ENCODE measurements at places on chromosomes 1 and 21.

- DNase-seq, result no peak
Observed at GRCh38 chr1:29960156-29960755, 723.9 kb downstream of the PTPRU start.

- DNase-seq, result no peak
Observed at GRCh38 chr1:30752651-30752908, 5.0 kb downstream of the LAPTM5 start.

DNA sequence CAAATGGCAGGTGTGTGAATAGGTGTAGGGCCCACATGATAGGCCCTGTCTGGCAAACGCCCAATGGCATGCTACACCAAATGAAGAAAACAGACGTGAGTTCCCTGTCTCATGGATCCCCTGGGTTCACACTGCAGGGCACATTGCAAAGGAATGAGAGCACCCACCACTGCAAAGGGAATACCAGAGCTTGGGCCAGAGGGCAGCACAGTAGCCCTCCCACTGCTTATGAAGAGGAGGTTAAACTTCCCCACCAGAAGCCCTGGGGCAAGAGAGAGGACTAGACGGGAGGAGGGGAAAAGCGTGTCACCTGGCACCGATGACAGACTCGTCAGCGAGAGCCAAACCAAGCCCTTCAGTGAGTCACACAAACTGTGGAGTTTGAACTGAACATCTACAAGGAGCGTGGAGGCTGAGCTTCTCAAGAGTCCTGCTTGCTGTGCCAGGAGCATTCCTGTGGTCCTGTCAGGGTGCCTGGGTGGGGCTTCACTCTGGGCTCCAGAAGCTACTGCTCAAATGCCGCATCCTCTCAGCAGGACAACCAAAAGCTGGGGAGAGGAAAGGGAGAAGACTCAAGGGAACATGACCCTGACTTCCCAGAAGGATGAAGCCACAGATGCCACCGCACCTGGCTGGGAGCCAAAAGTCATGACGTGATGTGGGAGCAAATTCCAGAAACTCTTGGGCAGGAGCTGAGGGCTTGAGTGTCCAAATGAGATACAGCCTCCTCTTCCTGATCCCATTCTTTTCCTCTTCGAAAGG, 61.1 kb downstream of the TOMM20 start:
- no peak for DNase-seq

- DNase-seq, result no peak
Observed at GRCh38 chr1:179883040-179883744, 1.1 kb downstream of the TOR1AIP1 start.

GRCh38 chr1:243970077-243970476, 81.0 kb upstream of the ZBTB18 start:
- no peak for DNase-seq

- DNase-seq, result no peak
Observed at GRCh38 chr1:233277637-233278606, 17.6 kb downstream of the PCNX2 start.

GRCh38 chr1:58949551-58950220, 165.8 kb upstream of the JUN start:
- DNase-seq, result no peak

DNA sequence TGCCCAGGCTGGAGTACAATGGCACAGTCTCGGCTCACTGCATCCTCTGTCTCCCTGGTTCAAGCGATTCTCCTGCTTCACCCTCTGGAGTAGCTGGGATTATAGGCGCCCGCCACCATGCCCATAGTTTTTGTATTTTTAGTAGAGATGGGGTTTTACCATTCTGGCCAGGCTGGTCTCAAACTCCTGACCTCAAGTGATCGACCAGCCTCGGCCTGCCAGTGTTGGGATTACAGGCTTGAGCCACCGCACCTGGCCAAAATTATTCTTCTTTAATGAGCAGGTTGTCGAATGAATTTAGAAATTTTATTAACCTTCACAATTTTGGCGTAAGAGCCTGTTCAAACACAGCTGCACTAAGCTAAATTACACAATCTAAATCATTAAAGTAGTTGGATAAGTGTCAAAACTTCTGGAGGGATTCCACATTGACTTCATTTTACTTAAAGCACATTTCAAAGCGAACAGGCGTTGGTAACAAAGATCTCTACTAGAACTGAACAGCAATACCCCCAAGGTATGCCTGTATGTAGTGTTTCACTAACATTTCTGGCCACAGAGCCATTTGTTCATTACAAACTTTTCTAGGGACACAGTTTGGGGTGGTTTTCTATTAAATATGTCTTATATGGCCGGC, 5.2 kb upstream of the CTH start:
- DNase-seq, result no peak

DNA sequence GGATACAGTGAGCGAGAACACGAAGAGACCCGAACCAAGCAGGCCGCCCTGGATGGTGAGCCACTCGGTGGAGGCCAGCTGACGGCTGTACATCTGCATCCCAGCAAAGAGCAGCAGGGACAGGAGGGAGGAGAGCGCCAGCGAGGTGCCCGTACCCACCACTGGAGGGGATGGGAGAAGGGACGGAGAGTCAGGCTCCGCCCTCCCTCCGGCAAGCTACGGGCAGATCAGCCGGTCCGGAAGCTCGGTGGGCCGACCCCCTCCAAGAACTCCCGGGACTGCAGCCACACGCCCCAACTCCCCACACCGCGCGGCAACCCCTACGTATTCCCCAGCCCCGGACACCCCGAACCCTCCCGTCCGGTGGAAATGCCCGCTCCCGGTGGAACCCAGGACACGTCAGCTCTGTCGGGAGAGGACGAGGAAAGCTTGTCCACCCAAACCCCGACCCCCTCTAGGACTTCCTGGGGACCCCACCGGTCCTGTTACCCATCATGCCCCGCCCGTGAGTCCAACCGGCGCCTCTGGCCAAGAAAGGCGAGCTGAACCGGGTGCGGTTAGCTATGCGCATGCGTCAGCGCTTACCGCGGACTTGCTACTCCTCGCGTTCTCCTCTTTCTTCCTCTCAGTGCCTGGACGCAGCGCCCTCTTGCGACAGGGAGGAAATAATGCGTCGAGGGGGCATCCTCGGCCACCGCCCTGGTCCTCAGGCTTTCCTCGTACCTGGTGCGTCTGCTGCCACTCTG, at the start of gene KRTCAP2:
TSS of gene KRTCAP2 (minus strand) at position 573 of the 746 bp plus-strand sequence. CDS start at position 493, 80 bp downstream.
- DNase-seq, result peak; percentile 88

GRCh38 chr21:34715518-34715917, 46.7 kb downstream of the CLIC6 start:
- no peak for DNase-seq

- DNase-seq, result no peak
Observed at GRCh38 chr1:43052786-43053439, 94.2 kb upstream of the SLC2A1 start.

DNA sequence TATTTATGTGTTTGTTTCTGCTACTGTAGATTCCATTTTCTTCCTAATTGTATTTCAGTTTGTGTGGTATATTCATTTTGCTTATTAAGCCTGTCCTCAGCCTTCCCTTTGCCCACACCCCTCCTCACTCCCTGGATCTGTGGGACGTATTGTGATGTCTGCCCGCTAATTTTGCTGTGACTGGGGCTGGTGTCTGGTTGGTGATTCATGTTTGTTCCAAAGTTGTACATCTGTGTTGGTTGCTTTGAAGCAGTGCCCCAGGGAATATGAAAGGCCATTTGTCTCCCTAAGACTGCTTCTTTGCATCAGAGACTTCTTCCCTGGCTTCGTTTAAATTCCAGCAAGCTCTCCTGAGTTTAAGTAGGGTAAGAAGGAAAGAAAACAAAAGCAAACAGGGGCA, 289.5 kb upstream of the SGIP1 start:
- peak; percentile 77 for DNase-seq

DNA sequence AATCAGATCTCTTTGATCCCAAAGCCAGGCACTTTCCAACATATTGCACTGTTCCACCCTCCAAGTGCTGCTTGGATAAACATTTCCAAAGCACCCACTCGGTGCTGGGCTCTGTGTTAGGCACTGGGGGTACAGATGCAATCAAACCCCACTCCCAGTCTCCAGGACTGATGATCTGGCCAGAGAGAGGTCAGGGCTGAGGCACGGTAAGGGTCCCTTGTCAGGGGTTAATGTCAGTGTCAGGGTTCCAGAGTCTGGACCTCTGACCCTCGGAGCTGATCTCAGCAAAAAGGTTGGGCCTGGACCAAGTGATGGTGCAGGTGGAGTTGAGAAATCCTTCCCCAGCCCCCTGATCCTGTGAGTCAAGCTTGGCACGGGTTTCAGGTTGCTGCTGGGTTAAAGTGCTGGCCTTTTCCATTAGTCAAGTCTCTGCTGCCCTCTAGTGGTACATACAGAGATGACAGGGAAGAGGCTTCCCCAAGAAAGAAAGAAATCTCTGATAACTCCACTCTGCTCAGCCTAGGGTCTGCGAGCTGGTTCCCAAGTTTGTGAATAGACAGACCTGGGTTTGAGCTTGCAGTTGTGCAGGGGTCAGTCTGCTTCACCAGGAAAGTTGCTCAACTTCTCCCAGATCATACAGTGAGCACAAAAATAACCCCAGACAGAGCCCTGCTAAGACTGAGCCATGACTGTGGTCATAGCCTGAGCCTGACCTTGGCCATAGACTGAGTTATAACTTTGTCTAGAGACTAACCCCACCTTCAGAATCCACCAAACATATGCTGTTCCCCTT, 74.6 kb downstream of the DMRTA2 start:
- peak; percentile 19 for DNase-seq

DNA sequence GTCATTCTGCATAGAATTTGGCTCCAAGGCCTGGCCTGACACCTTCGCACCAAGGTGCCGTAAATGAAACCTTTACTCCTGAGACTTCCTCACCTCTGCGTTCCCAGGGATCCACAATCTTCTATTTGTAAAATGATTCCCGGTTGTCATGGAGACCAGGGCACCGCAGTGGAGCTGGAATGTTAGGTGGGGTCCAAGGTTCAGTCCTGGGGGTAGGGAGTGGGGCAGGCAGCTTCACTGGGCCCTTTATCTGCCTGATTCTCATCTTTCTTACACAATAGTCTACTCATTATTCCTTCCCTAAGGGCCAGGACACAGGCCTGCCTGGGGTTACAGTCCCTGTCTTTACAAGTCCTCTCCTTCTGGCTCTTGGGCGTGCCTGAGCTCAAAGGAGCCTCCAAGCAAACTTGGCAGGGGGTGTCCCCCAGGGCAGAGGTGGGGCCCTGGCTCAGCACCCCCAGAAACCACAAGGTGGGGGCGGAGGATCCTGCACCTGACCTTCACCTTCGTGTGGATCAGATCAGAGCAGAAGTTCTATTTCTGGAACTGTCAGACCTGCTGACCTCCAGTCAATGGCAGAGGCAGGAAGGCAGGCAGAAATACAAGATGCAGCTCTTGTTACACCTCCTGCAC, 51.1 kb downstream of the RIPK4 start:
- DNase-seq, result no peak

Measured in C1 segment of cervical spinal cord (tissue), 14 donors.